ENCODE measurements at places on chromosomes 2 and 18.
A peak's percentile ranks its signal among the peaks of the same experiment; 100 is the strongest.

DNA sequence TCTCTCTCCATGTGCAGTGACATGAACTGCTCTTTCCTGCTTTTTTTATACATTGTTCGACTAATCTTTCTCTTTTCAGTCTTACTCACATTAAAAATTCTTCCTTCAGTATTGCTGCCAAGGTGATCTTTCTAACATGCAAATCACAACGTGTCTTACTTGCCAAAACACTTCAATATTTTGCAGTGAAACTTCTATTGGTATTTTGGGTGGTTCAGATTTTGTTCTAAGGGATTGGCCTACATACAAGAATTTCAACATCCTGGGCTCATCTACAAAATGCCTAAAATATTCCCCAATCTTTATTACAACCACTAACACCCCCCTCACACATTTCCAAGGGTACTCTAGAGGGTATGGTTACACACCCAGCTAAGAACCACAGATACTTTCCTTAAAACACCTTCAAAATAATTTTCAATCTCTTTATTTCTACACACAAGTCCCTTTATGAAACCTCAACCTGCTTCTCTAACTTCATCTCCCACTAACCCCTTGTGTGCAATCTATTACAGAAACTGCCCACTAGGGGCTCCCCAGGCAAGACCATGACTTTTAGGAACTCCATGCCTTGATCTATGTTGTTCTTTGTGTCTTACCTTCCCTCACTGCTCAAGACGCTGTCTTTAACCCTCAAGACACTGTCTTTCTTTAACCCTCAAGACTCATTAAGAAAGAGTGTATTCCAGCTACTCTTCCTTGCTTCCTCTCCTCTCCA is 50.9 kb downstream of the COL3A1 start:
- DNase-seq, result no peak

GRCh38 chr18:75837316-75837715 is 409.8 kb upstream of the SMIM21 start:
- no peak for DNase-seq

- DNase-seq, result no peak
Observed at GRCh38 chr2:240208631-240209211, 68.3 kb upstream of the OTOS start.

DNA sequence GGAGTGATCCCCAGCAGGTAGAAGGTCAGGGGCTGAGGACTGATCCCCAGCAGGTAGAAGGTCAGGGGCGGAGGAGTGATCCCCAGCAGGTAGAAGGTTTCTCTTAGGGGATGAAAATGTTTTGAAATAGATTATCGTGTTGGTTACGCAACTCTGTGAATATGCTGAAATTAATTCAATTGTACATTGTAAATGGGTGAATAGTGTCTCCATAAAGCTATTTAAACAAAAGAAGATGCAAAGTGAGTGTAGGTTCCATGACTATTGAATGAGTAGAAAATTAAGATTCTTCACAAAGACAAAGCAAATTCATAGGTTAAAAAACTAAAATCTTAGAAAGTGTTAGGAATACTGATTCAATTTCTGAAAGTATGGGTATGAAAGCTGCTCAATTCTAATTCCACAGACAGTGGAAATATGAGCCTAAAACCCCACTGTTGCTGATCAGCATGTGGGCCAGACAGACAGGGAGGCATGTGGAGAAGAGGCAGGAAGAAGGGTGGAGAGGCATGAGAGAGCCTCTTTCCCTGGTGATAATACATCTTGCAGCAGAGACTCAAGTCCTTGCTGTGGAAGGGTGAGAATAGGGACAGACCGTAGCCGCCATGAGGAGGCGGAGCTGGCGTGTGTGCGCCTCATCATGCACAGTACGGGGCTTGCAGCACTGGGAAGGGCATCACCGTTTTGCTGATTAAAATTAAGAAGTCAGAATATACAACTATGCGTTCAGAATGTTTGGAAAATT is 85.9 kb upstream of the NFATC1 start:
- DNase-seq, result no peak

- DNase-seq, result no peak
Observed at GRCh38 chr2:196601430-196602306, 37.8 kb upstream of the CCDC150 start.

DNA sequence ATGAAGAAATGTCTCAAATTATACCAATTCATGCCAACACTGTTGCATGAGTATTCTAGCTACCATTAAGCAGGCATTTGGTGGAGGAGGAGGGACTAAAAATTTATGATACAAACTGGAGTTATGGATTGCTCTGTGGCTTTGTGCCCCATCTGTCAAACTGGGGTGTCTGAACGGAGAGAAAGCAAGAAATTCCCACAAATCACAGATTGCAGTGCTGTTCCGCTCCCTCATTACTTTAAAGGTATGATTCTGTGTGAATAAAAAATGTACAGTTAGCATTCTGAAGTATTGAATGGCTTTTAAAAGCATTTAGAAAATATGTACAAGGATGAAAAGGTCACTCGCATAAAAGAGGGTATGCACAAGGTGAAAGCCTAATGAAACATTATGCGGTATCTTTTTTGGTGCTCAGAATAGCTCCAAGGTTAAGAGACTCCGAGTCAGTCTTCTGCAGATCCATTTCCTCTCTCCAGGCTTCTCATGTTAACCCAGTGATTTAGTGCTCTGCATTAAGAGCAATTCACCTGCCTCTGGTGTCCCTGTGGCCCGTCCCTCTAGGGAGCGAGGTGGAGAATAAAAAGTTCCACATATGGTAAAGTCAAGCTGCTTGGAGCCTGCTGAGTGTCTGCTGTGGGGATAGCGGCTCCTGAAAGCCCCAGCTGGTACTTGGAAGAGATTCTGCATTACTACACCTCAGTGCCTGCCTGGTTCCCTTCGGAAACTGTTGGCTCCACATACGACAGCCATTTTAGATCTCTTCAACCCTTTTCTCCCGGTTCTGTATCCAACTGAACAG is 184.2 kb downstream of the ZNF521 start:
- no peak for DNase-seq

DNA sequence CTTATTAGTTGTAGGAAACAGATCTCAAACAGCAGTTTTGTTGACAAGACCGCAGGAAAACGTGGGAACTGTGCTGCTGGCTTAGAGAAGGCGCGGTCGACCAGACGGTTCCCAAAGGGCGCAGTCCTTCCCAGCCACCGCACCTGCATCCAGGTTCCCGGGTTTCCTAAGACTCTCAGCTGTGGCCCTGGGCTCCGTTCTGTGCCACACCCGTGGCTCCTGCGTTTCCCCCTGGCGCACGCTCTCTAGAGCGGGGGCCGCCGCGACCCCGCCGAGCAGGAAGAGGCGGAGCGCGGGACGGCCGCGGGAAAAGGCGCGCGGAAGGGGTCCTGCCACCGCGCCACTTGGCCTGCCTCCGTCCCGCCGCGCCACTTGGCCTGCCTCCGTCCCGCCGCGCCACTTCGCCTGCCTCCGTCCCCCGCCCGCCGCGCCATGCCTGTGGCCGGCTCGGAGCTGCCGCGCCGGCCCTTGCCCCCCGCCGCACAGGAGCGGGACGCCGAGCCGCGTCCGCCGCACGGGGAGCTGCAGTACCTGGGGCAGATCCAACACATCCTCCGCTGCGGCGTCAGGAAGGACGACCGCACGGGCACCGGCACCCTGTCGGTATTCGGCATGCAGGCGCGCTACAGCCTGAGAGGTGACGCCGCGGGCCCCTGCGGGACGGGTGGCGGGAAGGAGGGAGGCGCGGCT is at the start of gene TYMS:
TSS of gene TYMS (plus strand) at position 343 of the 690 bp plus-strand sequence. CDS start at position 433, 90 bp downstream.
- no peak for DNase-seq

GRCh38 chr2:138708682-138709241 is 71.4 kb downstream of the NXPH2 start:
- no peak for DNase-seq

GRCh38 chr2:70574109-70574508 is 20.5 kb upstream of the TGFA start:
- DNase-seq, result no peak

- DNase-seq, result no peak
Observed at GRCh38 chr2:203918264-203918663, 18.3 kb upstream of the ICOS start.

DNA sequence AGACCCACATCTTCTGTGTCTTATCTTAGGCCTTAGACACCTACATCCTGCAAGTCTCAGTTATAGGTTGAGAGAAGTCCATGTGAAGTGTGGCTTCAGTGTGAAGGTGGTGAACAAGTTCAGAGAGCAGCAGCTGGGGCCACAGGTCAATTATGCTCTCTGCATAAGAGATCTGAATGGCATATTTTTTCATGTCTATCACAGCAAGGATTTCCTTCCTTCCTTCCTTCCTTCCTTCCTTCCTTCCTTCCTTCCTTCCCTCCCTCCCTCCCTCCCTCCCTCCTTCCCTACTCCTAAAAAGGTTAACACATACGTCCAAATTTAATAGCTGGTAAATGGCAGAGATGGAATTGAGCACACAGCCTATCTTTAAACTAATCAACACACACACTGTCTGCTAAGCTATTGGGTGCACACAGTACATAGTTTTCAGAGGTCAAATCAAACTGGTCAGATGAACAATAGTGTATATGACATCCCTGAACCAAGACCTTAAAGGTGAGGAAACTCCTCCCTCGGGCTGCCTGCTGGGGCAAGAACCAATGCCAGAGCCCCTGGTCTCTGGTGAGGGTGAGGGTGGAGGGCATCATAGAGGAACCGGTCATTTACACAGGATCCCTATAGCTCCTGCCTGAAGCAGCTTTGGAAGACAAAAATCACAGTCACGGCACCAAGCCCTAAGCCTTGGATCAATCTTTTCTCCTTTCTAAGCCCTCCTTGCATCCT is 240.9 kb downstream of the ICOS start:
- no peak for DNase-seq

GRCh38 chr18:49531678-49532153 is 30.1 kb upstream of the LIPG start:
- peak; percentile 13 for DNase-seq

- DNase-seq, result no peak
Observed at GRCh38 chr2:237159006-237159911, 73.6 kb downstream of the COPS8 start.

DNA sequence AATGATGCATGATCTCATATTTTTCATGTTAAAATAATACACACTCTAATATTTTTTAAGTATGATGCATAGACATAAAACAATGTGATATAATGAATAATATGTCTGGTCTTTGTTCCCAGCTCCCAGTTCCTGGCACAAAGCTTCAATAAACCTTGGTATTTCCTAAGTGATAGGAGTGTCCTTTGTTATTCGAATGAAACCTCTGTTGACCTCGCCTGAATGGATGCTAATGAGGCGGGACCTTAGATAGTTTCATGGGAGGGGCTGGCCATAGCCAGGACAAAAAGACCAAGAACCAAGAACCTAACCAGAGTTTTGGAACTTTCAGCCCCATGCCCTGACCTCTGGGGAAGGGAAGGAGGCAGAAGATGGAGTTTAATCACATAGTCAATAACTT is 257.7 kb upstream of the COPS8 start:
- no peak for DNase-seq

- DNase-seq, result no peak
Observed at GRCh38 chr2:208099682-208100470, 24.4 kb downstream of the CRYGD start.

- no peak for DNase-seq
Observed at GRCh38 chr18:48061781-48062570, 131.5 kb upstream of the SMAD2 start.

DNA sequence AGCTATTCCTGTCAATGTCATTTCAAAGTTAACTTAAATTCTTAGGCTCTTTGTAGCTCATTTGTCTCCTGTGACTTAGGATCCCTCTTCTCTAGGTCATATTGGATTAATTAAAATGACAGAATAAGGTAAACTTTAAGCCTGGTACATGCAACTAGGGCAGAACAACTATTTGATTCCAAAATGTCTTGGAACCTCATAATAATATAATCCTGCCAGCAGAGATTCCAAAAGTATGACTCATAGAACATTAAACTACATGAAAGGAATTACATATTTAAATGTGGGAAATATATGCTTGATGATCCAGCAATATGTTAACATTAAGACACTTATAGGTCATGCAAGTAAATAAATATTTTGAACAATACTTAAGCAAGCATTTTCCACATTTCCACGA is 63.3 kb downstream of the COL3A1 start:
- no peak for DNase-seq
